ENCODE measurements at places on chromosomes 2 and 18.

- DNase-seq, result no peak
These were observed 20.6 kb upstream of the EXOC6B start for GRCh38 chr2:72846171-72847095.

DNA sequence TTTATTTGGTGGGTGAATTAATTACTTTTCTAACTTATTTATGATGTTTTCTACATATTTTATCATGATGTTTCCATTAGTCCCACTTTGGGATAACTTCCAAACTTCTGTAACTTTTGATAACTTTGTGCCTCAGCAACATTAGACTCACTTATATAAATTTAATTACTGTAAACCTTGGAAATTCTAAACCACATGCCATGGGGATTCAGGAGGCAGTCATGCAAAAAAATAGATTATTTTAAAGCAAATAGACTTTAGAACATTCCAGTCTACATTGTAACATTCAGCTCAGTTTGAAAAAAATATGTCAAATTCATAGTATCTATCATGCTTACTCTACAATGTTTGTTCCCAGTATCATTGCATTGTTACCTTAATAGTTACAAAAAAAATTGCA lies 728.5 kb upstream of the NRXN1 start:
- DNase-seq, result no peak

GRCh38 chr18:56799756-56800155 lies 148.6 kb downstream of the WDR7 start:
- DNase-seq, result no peak

GRCh38 chr2:181174611-181175580 lies 194.5 kb downstream of the UBE2E3 start:
- no peak for DNase-seq

- no peak for DNase-seq
These were observed 151.6 kb downstream of the GLI2 start for GRCh38 chr2:120887320-120887697.

GRCh38 chr2:28927878-28928277 lies 33.4 kb downstream of the WDR43 start:
- no peak for DNase-seq

GRCh38 chr2:121828281-121828731 lies 72.9 kb downstream of the TSN start:
- no peak for DNase-seq

DNA sequence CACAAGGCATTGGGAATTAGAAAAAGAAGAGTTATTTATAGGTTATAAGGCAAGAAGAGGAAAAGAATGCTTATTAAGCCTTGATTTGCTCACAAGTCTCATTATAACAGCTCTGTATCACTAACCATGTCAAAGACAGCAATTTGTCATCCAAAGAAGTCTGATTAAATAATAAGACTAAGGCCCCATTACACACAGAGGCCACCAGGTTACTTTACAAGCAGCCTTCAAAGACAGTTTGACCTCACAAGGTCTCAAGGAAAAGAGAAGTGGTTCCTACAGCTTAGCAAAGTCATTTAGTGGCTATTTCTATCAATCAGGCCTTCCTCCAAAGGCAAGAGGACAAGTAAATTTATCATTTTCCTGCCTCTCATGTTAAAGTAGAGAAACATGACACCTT lies 188.5 kb downstream of the MBD2 start:
- no peak for DNase-seq

DNA sequence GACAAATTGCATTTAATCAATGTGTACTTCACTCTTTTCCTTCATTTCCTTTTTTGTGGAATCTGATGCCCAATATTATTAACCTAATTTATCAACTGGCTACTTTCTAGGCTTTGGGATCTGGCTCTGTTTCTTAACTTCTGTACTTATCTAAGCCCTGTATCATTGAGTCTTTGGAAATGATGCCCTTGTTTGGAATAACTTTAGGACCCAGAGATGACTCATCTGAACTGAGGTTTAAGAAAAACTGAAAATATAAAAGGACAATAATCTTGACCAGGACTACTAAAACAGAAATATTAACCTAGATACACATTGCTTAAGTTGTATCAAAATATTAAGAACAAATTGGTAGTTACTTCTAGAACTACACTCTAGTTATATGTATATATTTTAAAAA lies 600.8 kb downstream of the CPS1 start:
- no peak for DNase-seq

DNA sequence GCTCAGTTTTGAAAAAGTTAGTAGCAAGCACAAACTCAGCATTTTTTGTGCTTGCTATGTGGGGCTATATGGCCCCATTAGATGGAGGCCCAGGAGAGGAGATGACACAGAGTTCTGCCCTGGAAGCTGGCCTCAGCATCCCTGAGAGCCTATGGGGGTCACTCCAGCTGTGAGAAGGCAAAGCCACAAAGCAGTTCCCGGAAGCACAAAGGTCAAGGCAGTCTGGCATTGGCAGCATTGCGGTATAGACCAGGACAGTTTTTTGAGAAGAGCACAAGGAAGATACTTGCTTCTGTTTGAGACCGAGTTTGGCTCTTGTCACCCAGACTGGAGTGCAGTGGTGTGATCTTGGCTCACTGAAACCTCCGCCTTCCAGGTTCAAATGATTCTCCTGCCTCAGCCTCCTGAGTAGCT lies 7.5 kb upstream of the ITPRIPL1 start:
- no peak for DNase-seq

DNA sequence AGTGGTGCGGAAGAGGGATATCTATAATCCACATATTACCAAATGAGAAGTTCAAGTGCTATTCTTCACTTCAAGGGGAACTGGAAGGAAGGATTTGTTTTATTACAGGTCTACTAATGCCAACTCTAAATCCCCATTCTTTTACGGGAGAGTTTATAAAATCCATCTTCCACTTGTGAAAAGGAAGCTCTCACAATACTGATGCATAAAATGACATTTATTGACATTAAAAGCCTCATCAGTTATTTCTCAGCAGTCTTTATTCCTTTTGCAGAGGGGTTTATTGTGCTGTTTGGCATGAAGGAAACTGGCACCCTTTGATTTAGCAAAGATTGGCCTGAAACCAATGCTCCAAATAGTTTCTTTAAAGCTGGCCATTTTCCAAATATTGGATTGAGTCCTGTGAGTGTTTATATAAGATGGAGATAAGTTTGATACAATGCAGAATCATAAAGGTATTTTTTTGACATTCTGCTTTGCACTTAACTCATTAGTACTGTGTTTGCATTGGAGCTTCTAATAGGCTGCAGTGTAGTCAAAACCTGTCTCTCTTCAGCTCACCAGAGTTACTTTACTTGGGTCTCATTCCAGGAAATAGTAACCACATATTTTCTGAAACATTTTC lies 26.6 kb downstream of the LRP1B start:
- no peak for DNase-seq

GRCh38 chr2:120433816-120434290 lies 87.9 kb downstream of the INHBB start:
- no peak for DNase-seq

- DNase-seq, result no peak
These were observed 133.7 kb downstream of the RHBDD1 start for GRCh38 chr2:226969417-226970080.

DNA sequence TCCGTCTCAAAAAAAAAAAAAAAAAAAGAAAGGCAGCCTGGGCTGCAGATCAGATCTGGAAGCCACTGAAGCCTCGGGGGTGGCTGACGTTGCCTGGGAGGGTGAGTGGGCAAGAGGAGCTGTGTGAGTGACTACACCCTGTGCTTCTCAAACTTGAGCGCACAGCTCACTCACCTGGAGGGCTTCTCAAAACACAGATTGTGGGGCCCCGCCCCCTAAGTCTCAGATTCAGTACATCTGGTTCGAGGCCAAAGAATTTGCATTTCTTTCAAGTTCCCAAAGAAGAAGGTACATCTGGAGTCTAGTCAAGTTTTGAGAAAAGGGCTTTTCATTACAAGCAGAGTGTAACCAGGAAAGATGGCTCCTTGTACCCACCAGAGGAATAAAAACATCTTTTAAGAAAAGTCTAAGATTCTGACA lies 97.7 kb upstream of the CAB39 start:
- DNase-seq, result no peak

- no peak for DNase-seq
These were observed 610.9 kb upstream of the SALL3 start for GRCh38 chr18:78368726-78369125.

- DNase-seq, result no peak
These were observed 4.6 kb upstream of the PDK1 start for GRCh38 chr2:172551271-172551670.

GRCh38 chr2:29920631-29921559 lies 491 bp downstream of the ALK start:
- no peak for DNase-seq

GRCh38 chr2:222844323-222844722 lies 16.5 kb upstream of the ACSL3 start:
- DNase-seq, result no peak

DNA sequence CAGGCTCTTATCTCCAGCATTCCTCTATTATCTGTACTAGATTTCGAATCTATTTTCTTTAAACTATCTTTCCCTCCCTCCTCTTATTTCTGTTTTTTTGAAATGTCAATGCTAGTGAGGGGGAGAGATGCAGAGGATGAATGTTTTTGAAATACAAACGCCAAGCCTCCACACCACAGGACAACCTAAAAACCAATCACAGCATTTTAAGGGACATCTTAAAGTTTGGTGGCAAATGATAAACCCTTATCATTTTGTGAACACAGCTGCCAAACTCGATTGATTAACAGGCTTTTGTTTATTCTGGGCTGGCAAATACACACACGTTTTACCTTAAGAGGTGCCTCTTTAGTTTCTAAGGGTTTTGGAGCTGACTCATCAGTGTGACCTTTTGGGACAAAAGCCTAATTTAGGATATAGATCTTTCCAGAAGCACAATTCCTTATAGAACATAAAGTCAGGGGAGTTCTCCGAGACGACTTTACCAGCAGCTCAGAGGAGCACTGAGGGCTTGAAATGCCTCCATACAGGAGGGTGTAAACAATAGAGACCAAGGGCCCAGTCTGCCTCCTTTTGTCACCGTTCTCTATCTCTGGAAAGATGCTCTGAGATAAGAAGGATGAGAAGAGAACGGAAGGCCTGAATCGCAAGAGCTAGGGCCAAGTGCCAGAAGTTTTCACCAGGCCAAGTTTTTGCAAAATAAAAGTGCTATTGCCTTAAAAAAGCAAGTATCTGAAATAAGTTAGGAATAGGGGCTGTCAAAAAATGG lies 4.2 kb upstream of the MEIS1 start:
- no peak for DNase-seq

GRCh38 chr18:32257084-32257785 lies 67.4 kb downstream of the MEP1B start:
- no peak for DNase-seq

GRCh38 chr2:201986463-201986735 lies 47.3 kb upstream of the FZD7 start:
- DNase-seq, result no peak

Data from stimulated activated CD8-positive, alpha-beta memory T cell treated with anti-CD3 and anti-CD28 coated beads, Interleukin-4, amount 100 ng/mL, for 1 hour (primary cell).